Kidney capillary endothelial cell (primary cell): ENCODE measurements at places on chromosomes 4 and X.
A peak's percentile ranks its signal among the peaks of the same experiment; 100 is the strongest.

- no peak for DNase-seq
These were observed 52.7 kb upstream of the MAMLD1 start for GRCh38 chrX:150310417-150310816.

DNA sequence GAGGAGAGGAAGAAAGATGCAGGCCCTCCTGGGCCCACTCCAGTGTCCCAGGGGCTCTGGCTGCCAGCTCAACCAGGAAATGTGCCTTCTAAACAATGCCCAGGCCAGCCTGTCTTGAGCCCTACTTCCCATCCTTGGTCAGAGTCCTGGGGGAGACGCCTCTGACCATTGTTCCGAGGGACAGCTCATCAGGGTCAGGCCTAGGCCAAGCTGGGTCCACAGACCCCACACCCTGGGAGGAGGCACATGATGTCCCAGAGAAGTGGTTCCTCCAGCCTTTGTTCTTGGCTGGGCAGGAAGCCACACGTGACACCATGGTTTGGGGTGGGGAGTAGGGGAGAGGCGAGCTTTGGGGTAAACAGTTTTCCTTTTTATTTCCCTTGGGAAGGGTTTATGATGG lies 102.5 kb downstream of the EFNB1 start:
- DNase-seq = peak; percentile 62

- DNase-seq = no peak
These were observed 75.1 kb upstream of the HTR2C start for GRCh38 chrX:114508756-114509155.

- no peak for DNase-seq
These were observed 51.3 kb downstream of the FNIP2 start for GRCh38 chr4:158819942-158820786.

- peak; percentile 16 for DNase-seq
These were observed 7.8 kb upstream of the AKAP14 start for GRCh38 chrX:119887721-119888425.
